ENCODE measurements at places on chromosomes 4 and X.

DNA sequence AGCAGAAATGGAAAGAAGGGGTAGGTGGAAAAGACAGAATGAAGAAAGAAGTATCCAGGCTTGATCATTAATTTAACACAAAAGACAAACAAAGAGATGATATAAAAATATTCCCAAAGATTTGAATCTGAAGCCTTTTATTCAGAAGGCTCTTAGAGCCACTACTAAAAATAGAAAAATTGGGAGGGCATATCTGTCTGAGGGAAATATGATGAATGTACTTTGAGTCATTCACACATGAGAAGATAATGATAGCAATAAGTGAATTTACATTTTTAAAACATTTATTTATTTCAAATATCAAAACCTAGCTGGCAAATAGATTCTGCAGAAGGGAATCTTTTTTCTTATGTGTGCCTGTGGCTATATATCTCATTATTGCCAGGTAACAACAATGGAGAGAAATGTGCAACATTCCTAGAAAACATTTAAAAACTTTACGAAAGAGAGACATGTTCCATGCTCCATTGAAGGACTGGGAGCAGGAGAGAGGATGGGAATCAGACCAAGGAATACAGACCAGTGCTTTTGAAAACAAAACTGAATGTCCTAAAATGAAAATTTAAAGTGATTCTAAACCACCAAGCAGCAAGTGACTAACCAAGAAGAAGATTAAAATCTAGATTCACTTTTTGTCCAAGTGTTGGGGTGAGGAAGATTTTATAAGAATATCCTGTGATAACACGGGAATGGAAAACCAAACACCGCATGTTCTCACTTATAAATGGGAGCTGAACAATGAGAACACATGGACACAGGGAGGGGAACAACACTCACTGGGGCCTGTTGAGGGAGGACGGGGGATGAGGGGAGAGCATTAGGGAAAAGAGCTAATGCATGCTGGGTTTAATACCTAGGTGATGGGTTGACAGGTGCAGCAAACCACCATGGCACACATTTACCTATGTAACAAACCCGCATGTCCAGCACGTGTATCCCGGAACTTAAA lies 41.2 kb downstream of the ANXA5 start:
- DNase-seq = no peak

DNA sequence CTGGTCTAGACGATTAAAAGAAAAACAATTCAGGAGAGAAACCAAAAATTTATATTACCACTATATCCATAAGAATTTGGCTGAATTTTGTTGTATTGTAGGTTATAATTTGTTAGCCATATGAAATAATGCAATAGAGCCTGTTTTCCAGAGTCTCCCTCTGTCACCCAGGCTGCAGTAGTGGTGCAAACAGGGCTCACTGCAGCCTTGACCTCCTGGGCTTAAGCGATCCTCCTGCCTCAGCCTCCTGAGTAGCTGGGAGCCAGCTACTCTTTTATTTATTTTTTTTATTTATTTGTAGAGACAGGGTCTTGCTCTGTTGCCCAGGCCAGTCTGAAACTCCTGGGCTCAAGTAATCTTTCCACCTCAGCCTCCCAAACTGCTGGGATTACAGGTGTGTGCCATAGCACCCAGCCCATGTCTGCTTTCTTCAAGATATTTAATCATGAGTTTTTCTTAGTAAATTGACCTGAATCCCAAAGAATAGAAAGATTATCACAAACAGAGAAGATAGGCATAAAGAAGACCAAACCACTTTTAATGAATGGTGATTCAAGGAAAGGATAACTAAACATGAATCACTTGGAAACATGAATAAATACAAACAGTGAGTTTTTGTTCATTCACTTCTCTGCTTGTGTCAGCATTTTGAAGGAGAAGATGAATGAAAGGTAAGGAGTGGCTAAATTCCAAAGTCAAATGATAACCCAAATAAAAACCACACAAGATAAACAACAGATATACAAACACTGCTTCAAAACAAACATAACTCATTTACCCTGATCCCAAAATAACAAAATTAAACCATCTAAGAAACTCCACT lies 82.1 kb downstream of the PPP3CA start:
- DNase-seq = no peak

- no peak for DNase-seq
These were observed 8.9 kb upstream of the DCK start for GRCh38 chr4:70984589-70984988.

DNA sequence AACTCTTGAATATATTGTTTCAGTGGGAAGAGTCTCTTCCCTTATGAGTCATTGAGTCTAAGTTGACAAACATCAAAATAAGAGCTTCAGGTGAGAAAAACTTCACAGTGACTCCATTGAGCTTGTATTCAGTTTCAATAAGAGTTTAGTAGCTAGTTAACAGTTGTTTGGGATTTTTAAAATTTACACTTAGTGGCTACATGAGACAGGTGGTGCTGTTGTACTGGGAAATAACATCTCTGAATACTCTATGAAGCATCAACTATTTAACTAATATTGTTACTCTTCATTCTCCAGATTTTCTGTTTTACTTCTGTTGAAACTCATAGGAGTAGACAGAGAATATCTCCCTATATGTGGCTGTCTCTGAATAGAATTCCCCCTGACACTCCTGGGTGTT lies 1609.1 kb downstream of the C4orf33 start:
- DNase-seq = no peak

GRCh38 chr4:172207886-172208285 lies 394.7 kb downstream of the GALNTL6 start:
- no peak for DNase-seq

DNA sequence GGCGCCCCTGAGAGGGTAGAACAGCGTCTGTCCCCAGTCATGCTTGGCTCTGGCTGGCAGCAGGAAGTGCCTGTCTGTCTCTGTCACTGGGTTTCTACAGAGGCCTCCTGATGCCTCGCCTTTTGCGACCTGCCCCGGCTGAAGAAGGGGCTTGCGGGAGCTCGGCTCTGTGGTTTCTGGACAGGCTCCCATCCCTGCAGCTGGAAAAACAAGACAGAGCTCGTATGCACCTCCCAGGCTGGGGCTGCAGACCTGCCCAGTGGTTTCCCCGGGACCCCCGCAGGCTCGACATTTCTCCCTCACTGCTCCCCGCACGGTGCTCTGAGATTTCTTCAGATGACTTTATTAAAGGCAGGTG lies 57.0 kb upstream of the SORCS2 start:
- no peak for DNase-seq

DNA sequence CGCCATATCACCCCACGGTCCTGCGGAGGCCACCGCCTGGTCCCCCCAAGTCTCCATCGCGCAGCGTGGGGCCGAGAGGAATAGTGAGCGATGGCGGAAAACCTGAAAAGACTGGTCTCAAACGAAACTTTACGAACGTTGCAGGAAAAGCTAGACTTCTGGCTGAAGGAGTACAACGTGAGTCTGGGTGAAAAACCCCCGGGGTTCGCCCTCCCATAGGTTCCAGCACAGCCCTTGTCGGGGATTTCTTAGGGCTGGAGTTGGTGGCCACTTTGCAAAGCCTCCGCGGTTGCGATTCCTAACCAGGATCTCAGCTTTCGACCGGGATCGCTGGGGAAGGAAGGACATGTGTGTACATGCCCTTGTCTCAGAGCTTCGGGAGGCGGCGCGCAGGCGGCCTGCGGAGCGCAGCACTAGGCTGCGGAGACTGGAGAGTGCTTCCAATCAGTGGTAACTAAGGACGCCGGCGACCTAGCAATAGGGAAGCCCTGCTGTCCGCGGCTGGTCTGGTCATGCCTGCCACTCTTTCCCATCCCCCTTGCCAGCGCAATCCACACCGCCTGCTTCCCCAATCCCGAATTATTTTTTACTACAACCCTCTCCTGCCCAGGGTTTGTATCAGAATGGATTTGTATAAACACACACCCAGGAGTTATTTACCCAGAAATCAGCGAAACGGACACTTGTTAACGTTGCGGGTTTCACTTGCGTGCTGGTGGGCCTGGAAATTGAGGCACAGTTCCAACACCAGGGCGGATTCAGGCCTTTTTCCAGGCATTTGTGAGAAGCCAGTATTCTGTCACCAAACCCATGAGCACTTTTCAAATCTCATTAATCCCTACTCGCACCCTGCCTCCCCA lies 741 bp downstream of the SPATA18 start:
- no peak for DNase-seq

GRCh38 chr4:37862961-37863360 lies 27.9 kb upstream of the TBC1D1 start:
- no peak for DNase-seq

- DNase-seq = no peak
These were observed 10.0 kb upstream of the LNX1 start for GRCh38 chr4:53601251-53601764.

DNA sequence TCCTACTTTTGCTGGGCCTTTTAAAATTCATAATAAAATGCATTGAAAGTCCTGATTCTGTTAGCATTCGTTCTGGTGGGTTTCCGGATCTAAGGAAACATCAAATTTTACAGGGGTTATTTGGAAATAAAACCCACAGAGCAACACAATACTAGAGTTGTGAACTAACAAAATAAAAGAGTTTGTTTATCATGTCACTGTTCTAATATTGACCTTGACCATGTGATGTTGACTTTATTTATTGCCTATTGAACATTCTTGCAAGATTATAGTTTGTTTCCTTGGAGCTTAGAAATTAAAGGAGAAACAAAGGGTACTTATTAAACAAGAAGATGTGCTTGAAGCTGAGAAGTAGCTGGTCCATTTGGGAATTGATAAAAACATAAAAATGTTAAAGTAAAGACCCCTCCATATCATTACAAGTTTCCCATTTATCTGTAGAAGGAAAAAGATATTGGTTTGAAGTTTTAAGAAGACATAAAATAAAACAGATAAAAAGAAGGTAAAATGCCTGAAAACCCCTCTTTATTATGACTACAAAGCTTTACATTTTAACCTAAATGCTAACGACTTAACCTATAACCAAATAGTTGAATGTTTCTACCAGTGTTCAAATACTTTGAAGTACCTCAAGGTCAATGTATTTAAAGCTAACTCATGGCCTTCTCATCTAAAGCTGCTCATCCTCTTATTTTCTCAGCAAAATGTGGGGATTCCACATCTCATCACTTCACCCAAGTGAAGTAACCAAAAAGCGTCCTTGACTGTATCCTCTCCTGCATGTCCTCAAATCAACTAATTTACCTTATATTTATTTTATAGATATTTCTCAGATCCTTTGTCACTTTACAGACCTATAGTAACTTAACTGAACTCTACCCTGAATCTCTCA lies 179.6 kb downstream of the GASK1B start:
- DNase-seq = no peak

DNA sequence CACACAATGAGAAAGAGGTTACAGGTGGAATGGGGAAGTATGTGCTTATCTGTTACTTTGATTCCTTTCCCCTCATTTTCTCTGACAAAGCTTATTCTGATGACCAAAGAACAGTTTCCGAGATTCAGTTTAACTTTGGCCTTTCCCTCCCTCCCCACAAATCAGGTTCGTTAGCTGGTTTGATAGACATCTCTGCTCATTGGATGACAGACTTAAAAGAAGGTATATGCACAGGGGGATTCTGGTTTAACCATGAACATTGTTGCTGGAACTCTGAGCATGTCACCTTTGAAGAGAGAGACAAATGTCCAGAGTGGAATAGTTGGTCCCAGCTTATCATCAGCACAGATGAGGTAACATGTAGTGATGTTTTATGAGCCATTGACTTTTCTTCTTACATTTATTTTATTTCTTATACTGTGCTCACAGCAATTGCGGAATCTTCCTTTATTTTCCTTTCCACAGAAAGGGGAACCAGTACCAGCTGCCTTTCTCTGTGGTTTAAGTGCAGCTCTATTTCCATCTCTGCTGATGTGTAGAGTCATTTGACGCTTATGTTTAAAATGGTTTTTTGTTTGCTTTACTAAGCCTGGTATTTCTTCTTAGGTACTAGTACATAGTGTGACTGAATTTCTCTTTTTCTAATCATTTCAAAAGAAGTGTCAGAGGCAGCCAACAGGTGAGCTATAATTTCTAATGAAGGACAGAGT lies 125.0 kb downstream of the AKAP4 start:
- DNase-seq = no peak

DNA sequence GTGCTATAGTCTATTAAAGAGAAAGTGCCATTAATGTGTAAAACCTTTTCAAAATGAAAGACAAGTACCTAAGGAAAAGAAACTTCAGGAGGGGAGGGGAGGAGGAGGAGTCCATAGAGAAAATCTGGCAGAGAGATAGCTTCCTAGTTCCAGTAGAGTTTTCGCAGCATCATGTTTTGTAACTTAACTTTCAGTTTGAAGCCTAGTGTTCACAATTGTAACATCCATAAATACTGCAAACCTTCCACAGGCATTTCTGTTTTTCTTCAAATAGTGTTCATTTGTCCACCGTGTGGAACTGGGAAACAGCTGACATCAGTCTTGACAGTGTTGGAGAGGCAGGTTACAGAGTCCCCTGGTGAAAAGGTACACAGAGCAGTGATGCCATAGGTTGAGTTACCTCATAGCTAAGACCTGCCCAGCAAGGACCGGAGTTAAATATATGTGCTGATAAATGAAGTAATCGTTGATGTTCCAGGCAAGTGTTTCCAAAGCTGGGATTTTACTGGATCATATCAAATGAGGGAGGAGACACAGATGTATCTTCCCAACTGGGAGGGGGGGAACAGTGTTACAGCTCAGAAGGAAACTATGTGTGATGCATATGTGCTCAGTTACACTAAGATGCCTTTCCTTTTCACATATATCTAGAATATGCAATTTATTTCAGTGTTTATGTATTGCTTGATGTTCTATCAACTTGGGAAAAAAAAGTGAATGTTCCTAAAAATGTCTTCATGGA lies 369.5 kb upstream of the FAM241A start:
- DNase-seq = no peak

GRCh38 chr4:129335276-129335675 lies 239.3 kb downstream of the C4orf33 start:
- DNase-seq = no peak

DNA sequence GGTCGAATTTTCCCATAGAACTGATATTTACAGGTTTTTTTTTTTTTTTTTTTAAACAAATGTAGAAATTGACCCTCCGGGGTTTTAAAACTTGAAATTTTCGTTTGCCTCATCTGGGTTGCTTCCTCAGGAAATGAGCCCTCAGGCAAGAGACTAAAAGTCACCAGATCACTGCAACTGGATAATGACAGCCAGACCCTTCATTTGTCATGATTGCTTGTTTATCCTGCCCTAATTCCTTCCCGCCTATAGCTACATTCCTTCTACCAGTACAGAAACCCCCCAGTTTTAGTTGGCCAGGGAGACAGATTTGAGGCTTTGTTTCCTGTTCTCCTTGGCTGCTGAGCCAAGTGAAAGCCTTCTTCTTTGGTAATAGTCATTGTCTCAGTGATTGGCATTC lies 44.0 kb upstream of the IGFBP7 start:
- DNase-seq = no peak

DNA sequence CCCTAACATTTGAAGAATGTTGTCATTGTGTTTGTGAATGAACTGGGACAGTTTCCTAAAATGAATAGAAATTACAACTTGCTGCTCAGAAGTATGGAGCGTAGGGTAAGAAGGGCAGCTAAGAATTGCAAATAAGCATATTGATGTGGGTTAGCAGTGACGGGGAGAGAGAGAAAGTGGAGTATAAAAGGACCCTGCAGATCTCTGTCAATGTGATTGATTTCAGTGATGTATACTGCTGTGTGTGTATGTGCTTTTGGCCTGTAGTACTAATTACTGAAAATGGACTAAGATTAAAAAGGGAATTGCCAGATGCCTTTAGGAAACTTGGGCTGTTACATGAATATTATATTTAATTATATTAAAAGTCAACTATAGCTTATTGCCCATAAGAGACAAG lies 7.8 kb upstream of the MFAP3L start:
- no peak for DNase-seq

Data from effector CD8-positive, alpha-beta T cell (primary cell).